ENCODE measurements at places on chromosomes 12 and 14. TPM values are rescaled to one million over a fixed set of nuclear protein-coding genes. Genes with fewer than 3 reads are reported as not detected.

The ZFHX2 gene
- total RNA-seq: 27.3 TPM

The KCNA1 gene
- total RNA-seq: 0.27 TPM

The PTGER2 gene
- total RNA-seq: not detected

The P2RX7 gene
- not detected for total RNA-seq

The CEBPE gene
- total RNA-seq: not detected

The C3AR1 gene
- total RNA-seq: 7.1 TPM

The SMCO2 gene
- 0.32 TPM for total RNA-seq

The IL26 gene
- not detected for total RNA-seq

The BCL2L14 gene
- not detected for total RNA-seq

The ARHGAP9 gene
- 2.5 TPM for total RNA-seq

The BICDL1 gene
- total RNA-seq: 7.3 TPM

The BDKRB2 gene
- total RNA-seq: 0.89 TPM

The KERA gene
- total RNA-seq: not detected

The INSM2 gene
- total RNA-seq: not detected

The TNS2 gene
- total RNA-seq: 21.1 TPM

The TXNDC16 gene
- 1.7 TPM for total RNA-seq

The CLEC9A gene
- not detected for total RNA-seq

The CLEC2A gene
- 0.84 TPM for total RNA-seq

The GZMH gene
- not detected for total RNA-seq

The KIF26A gene
- 1.4 TPM for total RNA-seq

The PAX9 gene
- total RNA-seq: 1.9 TPM

The DEGS2 gene
- 0.07 TPM for total RNA-seq

The CLEC4D gene
- total RNA-seq: not detected

The RIMBP2 gene
- total RNA-seq: 2.2 TPM

The SLC35E3 gene
- total RNA-seq: 10.0 TPM

The PDE3A gene
- 1.7 TPM for total RNA-seq

The TMPRSS12 gene
- total RNA-seq: not detected

The NRIP2 gene
- not detected for total RNA-seq

The KCNA5 gene
- not detected for total RNA-seq

The PDZRN4 gene
- total RNA-seq: not detected

The SSPN gene
- 6.3 TPM for total RNA-seq

The TAMALIN gene
- 12.4 TPM for total RNA-seq

The DAO gene
- not detected for total RNA-seq

The LALBA gene
- total RNA-seq: not detected

The SOAT2 gene
- total RNA-seq: not detected

The GUCY2C gene
- 0.09 TPM for total RNA-seq

The LYZ gene
- 0.31 TPM for total RNA-seq

The SERPINA9 gene
- total RNA-seq: 0.22 TPM

The SLC16A7 gene
- 4.5 TPM for total RNA-seq

The BBS10 gene
- 9.9 TPM for total RNA-seq

The SLC6A15 gene
- total RNA-seq: 14.0 TPM

The RDH12 gene
- total RNA-seq: not detected

The CLEC1B gene
- total RNA-seq: not detected

The SLC38A4 gene
- 1.5 TPM for total RNA-seq

The KCNK13 gene
- not detected for total RNA-seq

The NAV3 gene
- 24.1 TPM for total RNA-seq

The OAS2 gene
- 94.2 TPM for total RNA-seq

The CDC42BPB gene
- total RNA-seq: 116 TPM

The FIGNL2 gene
- 6.7 TPM for total RNA-seq

The KRT80 gene
- 2.8 TPM for total RNA-seq

The GALNT8 gene
- 6.8 TPM for total RNA-seq

The TEDC1 gene
- total RNA-seq: 4.0 TPM

The TCL1B gene
- total RNA-seq: not detected

The DNAJC22 gene
- 0.34 TPM for total RNA-seq

The DPY19L2 gene
- 7.3 TPM for total RNA-seq

Measured in astrocyte (in vitro differentiated cells and primary cell).